ENCODE measurements at places on chromosomes 1 and 21.

DNA sequence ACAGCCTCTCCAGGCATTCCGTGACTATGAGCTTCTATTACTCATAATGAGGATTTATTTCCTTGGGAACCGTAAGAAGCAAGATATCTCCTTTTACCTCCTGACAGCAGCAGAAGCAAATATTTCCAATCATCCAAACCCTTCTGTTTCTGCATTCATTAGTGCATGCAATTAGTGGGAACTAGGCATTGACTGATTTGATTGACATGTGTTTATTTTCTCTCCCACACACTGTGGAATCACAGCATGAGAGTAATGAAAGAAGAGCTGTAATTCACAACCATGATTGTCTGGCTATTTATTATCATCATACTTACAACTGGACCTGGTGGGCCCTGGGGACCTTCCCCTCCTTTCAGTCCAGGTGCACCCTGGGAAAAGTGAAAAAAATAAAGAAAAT lies 146.8 kb downstream of the COL11A1 start:
- no peak for DNase-seq
- no peaks in the 10 kb centered on the region for H3K27me3 ChIP-seq
- no peak overlapping the region for H3K27ac ChIP-seq
- no peaks in the 10 kb centered on the region for H3K4me1 ChIP-seq
- H3K36me3 ChIP-seq: no peaks in the 10 kb centered on the region
- H3K4me3 ChIP-seq: no peak overlapping the region

DNA sequence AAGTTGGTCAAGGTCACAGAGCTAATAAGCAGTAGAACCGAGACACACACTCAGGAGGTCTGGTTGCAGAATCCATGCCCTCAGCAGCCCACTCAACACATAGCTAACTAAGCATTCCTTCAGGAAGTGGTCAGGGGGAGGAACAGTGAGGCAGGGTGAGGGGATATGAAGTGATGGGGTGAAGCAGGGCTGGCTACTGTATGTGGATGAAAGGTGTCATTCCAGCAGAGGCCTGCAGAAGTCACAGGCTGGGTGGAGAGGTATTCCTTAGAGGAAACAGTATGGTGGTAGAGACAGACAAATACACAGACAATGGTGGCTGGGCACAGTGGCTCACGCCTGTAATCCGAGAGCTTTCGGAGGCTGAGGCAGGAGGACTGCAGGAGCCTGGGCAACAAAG lies 14.1 kb downstream of the TMCO4 start:
- H3K27me3 ChIP-seq: no peaks in the 10 kb centered on the region
- no peak overlapping the region for H3K27ac ChIP-seq
- no peak overlapping the region for H3K4me3 ChIP-seq
- H3K4me1 ChIP-seq: peaks cover 16% of the 10 kb centered on the region

DNA sequence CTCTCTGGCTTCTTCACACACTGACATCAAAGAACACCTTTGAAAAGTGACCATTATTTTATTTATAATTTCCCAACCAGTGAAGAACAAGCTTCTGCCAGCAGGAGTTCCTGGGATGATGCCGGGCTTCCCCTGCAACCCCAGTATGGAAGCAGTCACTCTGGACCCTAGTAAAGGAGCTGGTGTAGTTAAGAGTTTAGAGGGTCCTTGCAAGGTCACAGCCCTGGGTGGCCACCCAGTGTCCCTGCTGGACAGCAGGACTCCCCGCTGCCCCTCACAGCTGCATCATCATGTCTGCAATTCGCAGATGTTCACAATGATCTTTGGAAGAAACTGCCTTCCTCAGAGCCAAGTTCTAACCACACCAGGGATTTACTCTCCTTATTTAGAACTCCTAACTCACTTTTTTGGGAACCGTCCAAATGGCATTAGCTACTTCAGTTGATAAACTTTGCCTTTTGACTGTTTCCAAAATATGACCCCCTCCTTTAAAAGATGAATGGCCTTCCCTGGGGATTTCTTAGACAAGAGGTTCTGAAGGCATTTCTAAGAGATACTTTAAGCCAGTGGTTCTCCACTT lies 90.6 kb downstream of the HIVEP3 start:
- DNase-seq: no peak
- H3K36me3 ChIP-seq: no peaks in the 10 kb centered on the region
- peaks cover 13% of the 10 kb centered on the region for H3K4me1 ChIP-seq
- H3K27me3 ChIP-seq: no peaks in the 10 kb centered on the region

DNA sequence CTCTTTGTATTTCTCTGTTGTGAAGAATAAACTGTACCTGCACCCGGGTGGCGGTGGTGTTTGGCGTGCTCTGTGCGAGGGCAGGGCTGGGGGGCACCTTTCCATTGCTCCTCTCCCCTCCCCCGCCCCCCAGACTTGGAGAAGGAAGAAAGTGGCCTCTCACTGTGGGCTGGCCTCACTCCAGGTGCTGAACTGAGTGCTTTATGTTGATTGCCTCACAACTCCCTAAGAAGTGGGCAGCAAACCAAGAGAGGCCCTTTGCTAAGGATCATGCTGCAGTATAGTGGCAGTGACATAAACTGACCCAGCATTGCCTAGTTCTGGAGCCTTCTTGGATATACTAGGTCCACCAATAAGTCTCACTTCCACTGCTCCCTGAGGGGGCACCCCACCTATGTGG lies 20.2 kb downstream of the A3GALT2 start:
- DNase-seq: peak; percentile 91
- peaks cover 6% of the 10 kb centered on the region for H3K36me3 ChIP-seq
- peak overlapping the region; percentile 48 for H3K27ac ChIP-seq
- no peak overlapping the region for H3K4me3 ChIP-seq
- peaks cover 32% of the 10 kb centered on the region for H3K4me1 ChIP-seq

DNA sequence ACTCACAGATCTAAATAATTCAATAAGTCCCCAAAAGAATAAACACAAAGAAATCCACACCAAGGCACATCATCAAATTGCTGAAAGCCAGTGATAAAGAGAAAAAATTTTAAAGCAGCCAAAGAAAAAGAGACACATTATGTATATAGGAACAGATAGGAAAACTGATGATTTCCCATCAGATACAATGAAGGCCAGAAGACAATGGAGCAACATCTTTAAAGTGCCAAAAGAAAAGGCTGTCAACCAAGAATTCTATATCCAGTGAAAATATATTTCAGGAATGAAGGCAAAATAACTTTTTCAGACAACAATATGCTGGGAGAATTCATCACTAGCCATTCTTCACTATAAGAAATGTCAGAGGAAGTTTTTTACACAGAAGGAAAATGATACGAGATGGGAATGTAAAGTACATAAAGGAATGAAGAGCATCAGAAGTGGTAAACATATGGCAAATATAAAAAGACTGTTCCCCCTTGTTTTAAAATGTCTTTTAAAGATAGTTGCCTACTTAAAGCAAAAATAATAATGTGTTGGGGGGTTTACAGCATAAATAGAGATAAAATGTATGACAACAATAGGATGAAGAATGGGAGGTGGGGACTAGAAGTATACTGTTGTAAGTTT lies 9.4 kb upstream of the MYOG start:
- H3K4me1 ChIP-seq: no peaks in the 10 kb centered on the region
- DNase-seq: no peak
- H3K27me3 ChIP-seq: no peaks in the 10 kb centered on the region
- no peak overlapping the region for H3K27ac ChIP-seq

Data from thyroid gland (tissue), 4 donors.